ENCODE measurements at places on chromosomes 3 and 15.

DNA sequence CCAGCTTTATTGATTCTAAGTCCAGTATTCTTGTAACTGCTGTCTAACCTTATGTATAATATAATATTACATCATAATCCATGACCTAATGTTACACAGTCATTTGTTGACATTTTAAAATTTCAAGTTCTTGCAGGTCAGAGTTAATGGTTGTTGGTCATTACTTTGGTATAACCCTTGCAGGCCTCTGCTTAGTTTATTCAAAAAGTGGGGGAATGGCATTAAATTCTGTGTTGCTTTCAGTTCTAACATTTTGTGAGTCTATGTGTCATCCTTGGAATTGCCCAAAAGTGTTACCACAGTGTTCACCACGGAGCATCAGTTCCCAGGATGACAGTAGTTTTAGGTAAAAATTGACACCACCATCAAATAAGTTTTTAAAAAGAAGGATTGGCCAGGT is 174.8 kb upstream of the BCL6 start:
- no peak for DNase-seq

DNA sequence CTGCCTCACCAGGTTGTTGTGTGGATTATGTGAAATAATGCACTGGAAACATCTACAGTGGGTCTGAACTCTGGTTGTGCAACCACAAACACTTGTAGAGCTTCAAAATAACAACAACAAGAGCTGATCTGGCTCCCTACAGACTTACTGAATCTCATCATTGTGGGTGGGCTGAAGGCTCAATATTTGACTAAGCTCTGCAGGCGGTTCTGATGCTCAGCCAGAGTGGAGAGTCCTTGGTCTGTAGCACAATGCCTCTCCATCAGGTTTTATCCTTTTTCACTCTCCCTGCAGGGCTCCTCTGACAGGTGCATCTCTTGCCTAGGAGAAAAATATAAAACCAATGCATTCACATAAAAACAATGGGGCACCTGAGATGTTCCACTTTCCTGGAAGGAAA is 456.3 kb upstream of the ONECUT1 start:
- no peak for DNase-seq

- no peak for DNase-seq
These were observed 10.4 kb upstream of the NCKIPSD start for GRCh38 chr3:48696156-48696555.

DNA sequence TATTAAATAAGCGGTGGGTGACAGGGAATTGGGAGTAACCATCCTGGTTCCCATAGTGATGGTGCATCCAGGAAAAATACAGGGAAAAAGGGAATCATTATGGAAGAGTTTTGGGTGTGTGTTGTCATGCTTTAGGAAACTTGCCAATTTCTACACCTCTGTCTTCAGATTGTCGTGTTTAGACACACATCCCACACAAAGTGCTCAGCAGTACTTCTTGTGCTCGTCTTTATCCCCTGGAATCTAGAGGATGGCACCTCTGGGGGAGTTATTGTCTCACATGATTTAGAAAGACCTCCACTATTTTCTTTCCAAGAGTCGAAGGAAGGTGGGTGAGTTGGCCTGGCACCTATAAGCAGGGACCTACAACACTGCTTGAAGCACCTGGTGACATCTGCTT is 35.8 kb downstream of the CACNA1D start:
- no peak for DNase-seq

DNA sequence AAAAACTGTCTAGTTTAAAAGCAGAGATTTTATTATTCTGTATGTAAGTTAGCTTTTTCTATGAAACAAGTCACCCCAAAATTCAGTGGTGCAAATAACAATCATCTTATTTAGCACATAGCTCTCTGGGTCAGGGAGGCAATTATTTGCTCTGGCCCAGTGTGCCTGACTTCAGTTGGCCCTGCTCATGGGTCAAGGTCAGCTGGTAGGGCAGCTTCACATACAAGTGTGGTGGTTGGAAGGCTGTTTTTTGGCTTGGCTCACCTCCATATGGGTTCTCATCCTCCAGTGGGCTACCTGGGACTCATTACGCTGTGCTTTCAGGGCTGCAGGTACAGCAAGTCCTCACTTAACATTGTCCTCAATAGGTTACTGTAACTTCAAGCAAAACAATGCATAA is 228.6 kb downstream of the NR2F2 start:
- no peak for DNase-seq

DNA sequence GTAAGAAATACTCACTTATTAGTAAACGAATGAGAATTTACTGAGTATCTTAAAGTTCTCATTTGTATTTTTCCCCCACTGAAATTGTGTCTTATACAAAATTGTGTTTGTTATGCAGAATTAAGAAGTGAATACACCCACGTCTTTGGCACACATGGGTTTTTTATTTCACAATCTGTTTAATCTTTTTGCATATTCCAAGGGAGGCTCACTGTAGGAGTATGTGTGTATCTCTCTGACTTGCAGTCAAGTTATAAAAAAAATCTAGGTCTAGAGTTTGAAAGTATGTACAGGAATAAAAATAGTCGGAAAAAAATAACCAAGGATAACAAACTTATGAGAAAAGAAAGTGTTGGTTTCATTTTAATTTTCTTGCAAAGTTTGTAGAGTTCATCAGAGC is 255.2 kb downstream of the PDCD6IP start:
- DNase-seq, result no peak

- no peak for DNase-seq
These were observed 89.7 kb upstream of the XCR1 start for GRCh38 chr3:46116996-46117395.

DNA sequence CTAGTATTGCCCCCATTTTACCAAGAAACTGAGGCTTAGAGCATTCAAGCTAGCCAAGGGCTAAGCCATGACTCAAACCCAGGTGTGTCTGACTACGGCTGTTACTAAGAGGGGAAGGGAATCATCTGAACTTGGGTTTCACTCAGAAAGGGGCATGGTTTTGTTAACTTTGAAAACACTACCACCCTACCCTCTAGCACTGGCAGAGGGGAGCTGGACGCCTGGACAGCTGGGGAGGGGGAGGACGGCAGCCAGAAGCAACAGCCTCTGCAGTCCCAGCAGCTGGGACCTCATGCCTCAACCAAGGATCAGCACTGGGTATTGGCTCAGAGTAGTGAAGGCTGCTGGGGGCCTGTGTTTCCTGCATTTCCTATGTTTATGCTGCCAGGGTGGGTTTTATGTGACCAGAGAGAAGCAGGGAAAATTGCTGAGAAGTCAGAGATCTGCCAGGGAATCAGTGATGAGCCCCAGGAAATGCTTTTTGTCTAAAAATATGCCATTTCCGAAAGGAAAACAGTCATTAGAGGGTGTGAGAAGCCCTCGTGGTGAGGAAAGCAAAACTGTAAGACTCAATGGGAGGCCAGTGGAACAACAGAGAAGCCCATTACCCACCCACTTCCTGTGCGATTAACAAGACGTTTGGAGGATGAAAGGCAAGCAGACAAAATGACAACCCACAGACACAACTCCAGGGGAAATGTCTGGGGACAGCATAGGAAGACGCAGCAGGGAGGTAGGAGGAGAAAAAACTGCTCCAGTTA is 41.2 kb downstream of the LIPC start:
- DNase-seq, result peak; percentile 6

DNA sequence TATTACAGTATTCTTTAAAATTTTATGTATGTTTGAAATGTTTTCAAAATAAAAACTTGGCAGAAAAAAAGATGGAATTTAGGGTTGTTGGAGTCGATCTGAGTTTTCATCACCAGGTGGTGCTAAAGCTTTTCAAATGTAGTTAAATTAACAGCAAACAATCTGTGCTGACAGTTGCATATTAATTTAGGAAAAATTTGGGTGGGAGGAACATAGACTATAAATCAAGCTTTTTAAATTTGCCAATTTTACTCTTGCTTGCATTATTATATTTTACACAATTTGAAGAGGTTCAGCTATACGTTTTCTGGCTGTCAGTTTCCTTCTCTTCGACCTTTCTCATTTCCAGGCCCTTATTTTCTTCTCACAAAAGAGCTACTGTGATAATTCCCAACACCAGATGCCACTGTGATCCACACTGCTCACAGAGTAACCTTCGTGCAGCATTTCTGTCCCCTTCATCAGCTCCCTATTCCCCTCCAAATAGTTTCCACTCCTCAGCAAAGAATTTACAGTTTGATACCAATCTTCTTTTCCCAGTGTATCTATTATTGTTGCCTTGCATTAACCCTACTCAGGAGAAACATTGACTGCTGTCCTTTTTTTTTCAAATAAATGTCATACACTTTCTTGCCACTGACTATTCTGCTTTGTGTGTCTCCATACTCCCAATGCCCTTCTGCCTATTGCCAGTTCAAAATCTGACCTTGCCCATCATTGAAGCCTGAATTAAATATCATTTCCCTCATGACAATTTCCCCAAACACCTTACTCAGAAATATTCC is 53.4 kb upstream of the EIF5A2 start:
- peak; percentile 15 for DNase-seq

DNA sequence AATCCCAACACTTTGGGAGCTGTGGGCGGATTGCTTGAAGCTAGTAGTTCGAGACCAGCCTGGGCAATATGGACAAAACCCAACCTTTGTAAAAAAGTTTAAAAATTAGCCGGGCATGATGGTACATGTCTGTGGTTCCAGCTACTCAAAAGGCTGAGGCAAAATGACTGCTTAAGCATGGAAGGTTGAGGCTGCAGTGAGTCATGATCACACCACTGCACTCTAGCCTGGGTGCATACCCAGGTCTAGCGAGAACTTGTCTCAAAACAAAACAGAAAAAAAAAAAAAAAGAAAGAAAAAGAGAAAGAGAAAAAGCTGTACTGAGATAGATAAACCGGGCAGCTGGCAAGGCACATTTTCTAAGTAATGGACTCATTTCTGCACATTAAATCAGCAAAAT is 10.6 kb downstream of the ARPP19 start:
- no peak for DNase-seq

- DNase-seq, result no peak
These were observed 55.6 kb downstream of the SLC6A6 start for GRCh38 chr3:14457999-14458398.

- no peak for DNase-seq
These were observed 188.7 kb upstream of the FEZF2 start for GRCh38 chr3:62562017-62562416.

All from NT2/D1 (cell line).